ENCODE measurements at places on chromosomes 5 and 9.
A peak's percentile ranks its signal among the peaks of the same experiment; 100 is the strongest.

DNA sequence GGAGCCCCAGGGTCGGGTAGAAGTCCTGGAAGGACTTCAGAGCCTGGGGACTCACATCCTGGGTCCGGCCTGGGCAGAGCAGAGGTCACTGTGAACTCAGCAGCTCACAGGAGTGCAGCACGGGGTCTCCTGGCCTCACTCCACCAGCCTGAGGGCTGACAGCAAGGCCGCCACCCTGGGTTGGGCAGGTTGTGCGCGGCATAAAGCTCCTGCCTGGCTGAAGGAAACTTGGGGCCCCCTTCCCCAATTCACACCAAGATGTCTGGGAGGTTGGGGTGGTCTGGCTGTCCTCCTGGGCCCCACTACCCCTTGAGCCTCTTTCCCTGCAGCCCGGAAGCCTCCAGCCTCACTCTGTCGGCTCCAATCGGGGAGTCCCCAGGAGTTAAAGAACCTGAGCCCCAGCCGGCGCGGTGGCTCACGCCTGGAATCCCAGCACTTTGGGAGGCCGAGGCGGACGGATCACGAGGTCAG, 2.1 kb downstream of the LCN15 start:
- DNase-seq = no peak

DNA sequence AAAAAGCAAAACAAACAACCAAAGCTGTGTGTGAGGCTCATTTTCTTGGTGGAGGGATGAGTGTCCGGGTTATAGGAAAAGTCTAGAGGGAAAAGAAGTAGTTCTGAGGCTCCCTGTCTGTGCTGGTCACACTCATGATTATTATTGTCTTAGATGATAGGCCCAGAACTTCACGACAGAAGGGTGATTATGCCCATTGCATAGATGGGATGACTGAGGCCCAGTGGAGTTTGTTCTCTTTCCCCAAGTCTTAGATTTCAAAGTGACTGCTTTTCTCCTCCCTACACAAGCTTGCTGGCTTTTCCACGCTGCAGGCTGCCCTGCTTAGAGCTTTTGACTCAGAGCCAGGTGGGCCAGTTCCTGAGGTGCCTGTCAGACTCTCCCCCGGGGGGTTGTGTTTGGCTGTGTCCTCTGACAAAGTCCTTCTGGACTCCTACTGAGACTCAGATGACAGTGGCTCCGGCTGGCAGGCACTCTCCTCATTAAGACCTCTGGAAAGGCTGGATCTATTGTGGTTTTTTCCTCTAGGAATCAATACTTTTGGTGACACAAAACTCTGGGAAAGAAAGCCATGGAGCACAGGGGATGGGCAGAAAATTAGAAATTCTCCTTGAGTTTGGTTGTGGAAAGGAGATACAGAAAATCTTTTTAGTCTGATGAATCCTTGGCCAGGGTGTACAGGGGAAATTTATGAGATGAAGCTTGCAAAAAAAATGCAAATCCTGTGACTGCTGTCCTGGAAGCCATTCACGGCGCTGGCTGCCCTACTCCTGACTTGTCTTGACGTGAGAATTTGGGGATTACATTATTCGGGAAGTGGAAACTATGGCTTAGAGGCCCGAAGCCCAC, 120.9 kb downstream of the NSG2 start:
- peak; percentile 50 for DNase-seq

DNA sequence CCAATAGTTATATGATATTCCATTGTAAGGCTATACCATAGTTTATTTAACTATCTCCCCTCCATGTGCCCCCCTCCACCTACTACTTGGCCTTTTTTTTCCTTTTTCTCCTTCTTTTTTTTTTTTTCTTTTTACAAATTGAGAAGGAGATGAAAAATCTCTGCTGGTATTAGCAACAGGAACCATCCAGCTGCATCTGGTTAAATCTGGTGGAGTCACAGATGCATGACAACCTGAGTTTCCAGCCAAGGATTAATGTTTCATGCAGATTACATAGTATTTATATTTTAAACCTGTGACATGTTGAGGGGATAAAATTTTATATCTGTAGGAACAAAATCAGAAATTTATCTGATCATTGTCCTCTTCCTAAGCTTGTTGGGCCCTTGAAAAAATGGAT, 128.5 kb upstream of the IQGAP2 start:
- no peak for DNase-seq

DNA sequence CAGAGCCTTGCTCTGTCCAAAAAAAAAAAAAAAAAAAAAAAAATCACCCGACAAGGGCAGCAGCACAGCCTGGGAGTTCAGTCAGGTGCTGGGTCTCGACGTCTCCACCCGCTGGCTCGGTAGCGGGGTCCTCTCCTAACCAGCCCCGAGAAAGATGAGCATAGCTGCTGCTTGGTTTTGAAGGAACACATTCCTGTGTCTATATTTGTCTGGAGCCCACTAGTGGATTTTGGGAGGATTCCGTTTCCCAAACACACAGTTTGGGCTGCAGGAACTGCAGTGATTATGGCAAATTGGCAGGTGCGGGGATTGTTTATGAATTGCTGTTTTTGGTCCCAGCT, 1.2 kb downstream of the OTULINL start:
- DNase-seq = no peak

Measured in right hindlimb (tissue), 1 donor.